ENCODE measurements at places on chromosomes 6 and 20. TPM values are rescaled to one million over a fixed set of nuclear protein-coding genes. Genes with fewer than 3 reads are reported as not detected.
A peak's percentile ranks its signal among the peaks of the same experiment; 100 is the strongest.

FGD2 gene
- polyA plus RNA-seq, result 5.7 TPM

DNA sequence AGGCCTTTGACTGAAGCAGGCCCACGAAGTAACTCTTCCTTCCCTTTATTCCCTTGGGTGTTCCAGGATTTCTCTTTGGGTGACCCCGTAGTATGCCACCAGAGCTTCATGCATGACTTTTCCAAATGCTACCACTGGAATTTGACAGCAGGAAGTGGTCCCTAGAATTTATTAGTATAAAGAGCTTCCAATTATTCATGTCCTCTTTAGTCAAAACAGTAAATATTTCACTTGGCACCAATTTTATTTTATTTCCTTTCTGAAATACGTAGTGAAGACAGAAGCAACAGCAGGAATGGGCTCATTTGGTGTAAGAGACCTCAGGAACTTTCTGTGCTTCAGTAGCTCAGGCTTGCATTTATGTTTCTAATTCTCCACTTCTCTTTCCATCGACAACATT, 151.3 kb downstream of the LCA5 start:
- DNase-seq, result no peak

- DNase-seq, result no peak
These were observed 156.5 kb downstream of the TTLL2 start for GRCh38 chr6:167481307-167481926.

DNA sequence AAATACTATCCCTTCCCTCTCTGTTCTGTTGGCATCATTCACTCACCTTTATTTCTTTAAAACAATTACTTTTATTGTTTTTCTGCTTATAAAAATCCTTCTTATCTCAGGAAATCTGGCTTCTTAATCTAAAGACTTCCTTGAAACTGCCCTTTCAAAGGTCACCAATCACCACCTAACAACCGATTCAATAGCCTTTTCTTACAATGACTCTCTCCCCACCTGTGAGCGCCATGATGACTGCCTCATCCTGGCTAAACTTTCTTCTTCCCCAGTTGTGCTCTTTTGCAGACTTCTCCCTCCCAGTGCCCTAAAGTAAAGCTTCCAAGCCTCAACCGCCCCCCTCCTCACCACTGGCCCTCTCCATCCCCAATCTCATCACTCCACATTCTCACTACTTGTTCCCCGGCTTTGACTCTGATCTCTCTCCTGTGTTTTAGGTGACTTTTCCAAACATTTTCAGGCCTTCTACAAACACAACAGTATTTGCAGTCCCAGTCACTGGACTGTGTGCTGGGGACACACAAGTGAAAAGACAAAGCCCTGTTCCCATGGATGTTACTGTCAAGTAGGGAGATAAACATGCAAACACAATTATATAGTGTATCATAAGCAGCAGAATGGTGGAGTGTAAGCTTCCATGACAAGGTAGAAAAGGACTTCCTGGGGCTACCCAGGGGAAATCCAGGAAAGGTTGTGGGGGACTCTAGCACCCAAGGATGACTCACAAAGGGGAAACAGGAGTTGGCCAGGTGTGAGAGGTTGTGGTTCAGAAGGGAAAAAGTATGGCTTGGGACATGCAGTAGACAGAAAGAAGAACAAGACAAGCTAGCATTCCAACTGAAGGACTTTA, 12.8 kb downstream of the NHSL1 start:
- no peak for DNase-seq

- DNase-seq, result no peak
These were observed 62.9 kb downstream of the SUN5 start for GRCh38 chr20:32941155-32941885.

NKX2-2 gene
- not detected for polyA plus RNA-seq

RNF144B gene
- 12.0 TPM for polyA plus RNA-seq

PRPH2 gene
- polyA plus RNA-seq, result 5.1 TPM

DNA sequence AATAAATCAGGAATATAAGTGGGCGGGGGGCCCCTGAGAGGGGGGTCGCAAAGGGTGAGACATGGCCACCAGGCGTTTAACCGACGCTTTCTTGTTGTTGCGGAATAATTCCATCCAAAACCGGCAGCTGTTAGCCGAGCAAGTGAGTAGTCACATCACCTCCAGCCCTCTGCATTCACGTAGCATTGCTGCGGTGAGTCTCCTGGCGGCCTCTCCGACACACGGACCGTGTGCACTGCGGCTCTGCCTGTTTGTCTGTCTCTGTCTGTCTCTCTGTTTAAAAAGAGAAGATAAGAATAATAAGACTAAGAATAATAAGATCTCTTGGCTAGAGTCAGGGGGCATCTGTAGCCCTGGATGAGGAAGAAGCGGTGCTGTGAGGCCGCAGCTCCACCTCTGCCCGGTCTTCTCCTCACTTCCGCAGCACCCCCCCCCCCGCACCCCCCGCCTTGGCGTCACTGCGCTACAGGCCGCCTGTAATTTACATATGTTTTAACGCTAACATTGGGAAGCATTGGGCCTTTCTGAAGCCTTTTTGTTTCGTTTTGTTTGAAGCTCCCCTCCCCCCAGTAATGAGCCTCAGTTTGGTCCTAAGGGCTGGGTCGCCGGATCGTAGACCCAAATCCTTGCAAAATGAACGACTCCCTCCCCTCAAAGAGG, 993 bp downstream of the STX16 start:
- peak; percentile 89 for DNase-seq

DNA sequence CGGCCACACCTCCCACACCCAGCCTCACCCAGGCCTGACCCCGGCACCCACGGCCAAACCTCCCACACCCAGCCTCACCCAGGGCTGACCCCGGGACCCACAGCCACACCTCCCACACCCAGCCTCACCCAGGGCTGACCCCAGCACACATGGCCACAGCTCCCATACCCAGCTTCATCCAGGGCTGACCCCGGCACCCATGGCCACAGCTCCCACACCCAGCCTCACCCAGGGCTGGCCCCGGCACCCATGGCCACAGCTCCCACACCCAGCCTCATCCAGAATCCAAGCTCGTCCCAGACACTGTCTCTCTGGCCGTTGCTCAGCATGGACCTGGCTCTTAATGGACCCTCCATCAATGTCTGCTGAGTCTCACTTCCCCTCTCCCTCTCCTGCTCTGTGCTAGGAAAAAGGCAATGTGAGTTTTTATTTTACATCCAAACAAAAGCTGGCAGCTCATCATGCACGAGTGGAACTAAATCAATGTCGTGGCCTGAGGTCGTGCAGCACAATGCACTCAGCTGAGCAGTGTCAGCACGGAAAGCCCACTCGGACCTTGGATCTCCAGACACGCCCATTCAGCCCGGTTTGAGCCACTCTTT, 36.1 kb downstream of the NINL start:
- DNase-seq, result no peak

- no peak for DNase-seq
These were observed 222.6 kb downstream of the ZMYND8 start for GRCh38 chr20:47133809-47134456.

DNA sequence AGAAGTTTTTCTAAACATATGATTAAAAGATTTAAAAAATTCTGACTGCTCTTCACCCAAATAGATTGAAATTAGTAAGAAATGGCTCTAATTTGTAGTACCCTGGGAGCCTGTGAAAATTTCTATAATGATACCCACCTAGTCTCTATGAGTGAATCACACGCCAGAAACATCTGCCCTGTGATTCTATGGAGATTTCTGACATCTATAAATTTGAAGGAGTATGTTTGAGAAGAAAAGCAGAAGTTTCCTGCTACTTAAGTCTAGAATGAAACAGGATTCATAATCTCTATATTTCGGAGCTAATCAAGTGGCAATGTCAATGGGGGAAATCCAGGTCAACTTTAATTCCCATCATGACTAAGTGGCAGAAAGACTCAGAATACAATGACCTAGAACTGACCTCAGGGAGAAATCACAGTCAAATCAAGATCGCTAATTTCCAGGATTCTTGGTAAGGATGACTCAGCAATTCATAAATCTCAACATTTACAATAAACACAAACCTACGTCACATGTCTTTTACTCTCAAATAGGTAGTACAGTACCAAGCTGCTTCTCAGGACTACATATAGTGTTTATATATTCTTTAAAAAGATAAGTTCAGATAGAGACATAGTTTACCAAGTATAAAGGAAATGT, 186.2 kb upstream of the TNFAIP3 start:
- DNase-seq, result no peak

- peak; percentile 87 for DNase-seq
These were observed at the start of gene EXOC2 for GRCh38 chr6:692858-693722. Gene EXOC2 (minus strand): TSS chr6:693139. CDS start chr6:637818, 55,321 bp downstream.

- no peak for DNase-seq
These were observed 17.1 kb upstream of the RPN2 start for GRCh38 chr20:37161830-37162549.

DNA sequence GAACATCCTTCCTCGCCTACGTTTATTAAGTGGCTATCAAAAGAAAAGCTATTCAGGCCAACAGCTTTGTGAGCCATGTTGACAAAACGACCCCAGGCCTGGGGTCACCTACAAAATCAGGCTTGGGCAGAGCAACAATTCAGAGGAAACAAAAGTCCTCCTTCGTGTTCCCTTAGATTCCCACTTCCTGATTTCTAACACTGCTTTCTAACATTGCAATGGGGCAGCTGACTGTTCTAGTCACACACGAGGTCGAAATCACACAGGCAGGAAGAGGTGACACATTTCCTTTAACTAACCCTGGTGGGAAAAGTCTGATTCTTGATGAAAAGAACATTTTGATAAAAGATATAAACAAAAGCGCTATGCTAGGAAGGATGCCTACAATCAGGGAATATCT, 31.9 kb downstream of the WDR27 start:
- DNase-seq, result no peak

FOXC1 gene
- polyA plus RNA-seq, result 2.0 TPM

GRCh38 chr20:1567392-1568162, 10.1 kb upstream of the SIRPD start:
- no peak for DNase-seq

DNA sequence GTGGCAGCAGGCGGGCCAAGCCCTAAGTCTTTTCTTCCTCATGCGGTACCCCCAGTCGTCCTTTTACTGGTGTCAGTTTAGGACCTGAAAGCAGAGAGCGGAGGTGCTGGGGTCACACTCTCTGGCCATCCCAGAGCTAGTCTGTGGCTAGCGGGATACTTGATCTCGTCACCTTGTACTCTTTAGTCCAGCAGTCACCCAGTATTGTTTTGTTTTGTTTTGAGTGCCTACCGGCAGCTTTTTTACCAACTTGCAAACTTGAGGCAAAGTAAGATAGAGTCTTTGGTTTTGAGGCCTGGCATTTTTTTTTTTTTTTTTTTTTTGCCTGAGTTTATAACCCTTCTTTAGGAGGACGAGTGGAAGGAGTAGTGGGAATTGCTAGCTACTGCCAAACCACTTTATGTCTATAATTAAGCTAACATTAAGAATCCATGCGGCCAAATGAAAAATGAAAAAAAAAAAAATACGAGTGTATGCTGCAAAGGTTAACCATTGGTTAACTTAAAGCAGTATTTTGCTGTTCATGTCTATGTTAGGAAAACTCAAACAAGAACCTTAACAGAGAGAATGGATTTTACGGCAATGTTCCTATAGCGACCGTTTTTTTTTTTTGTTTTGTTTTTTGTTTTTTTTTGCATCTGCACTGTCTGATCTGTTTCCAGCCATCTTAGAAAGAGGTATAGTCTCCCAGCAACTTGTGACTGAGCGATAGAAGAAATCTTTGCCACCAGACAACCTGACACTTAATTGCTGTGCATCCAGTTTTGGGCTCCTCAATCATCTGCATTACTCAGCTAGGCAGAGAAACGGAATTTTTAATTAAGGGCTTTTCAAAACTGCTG, 56.9 kb downstream of the FAM217A start:
- DNase-seq, result no peak

DNA sequence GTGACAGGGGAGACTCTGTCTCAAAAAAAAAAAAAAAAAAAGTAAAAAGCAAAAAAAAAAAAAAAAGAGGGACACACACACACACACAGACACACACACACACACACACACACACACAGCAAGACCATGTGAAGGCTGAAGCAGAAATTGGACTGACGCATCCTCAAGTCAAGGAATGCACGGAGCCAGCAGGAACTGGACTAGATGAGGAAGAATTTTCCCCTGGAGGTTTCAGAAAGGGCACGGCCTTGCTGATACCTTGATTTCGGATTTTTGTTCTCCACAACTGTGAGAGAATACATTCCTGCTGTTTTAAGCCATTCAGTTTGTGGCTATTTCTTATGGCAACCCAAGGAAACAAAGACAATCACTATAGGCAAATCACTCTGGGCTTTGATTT, 176.9 kb upstream of the SALL4 start:
- no peak for DNase-seq

TFAP2C gene
- 0.31 TPM for polyA plus RNA-seq

POLR1C gene
- 14.6 TPM for polyA plus RNA-seq

NRN1 gene
- polyA plus RNA-seq, result 24.7 TPM

DNAH8 gene
- 0.49 TPM for polyA plus RNA-seq

PRKN gene
- polyA plus RNA-seq, result 4.5 TPM

DNA sequence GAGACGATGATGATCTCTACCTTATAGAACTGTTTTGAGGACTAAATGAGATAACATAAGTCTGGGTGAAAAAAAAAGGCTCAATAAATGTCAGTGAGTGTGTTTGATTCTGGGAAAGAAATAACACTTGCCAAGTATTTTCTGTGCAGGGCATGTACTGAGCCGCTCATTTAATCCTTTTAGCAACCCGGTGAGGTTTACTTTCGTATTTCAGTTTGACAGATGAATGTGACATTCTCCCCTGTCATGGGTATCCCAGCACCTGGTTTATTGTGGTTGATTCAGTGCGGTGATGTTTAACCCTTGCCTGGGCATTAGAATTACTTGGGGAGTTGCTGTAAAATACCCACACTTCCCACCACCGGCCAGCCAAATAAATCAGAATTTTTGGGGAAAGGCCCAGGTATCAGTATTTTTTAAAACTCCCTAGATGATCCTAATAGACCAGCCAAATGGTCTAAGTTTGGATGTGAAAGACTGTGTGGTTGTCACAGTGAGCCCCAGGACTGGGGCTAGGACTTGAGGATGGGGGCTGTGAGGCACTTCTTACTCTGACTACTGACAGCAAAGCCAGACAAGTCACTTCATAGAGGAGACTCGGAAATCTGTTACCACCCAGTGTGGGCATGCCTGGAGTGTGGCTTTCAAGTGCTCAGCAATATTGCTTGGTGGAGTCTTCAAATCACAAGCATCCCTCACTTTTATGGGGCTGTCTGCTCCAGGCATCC, 100.2 kb upstream of the KCNG1 start:
- DNase-seq, result no peak

WFDC5 gene
- polyA plus RNA-seq, result not detected

DNA sequence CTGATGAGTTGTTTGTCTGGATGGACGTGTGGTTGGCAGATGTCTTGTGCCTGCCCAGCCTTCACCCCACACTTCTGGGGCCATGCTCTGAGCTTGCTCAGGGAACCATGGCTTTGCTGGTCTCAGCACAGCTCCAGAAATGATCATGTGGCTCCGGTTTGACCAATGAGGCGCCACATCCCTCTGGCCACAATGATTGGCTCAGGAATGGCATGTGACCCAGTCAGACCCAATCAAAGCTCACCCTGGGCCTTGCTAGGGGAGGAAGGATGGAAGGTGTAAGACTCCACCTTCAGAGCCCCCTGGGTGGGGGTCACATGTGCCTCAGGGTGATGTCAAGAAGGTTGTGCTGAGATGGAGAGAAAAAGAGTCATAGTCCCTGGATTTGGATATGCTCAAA, 281.6 kb upstream of the SULF2 start:
- DNase-seq, result no peak

All from hindlimb muscle (tissue), 1 donor.